ENCODE measurements at places on chromosomes 5 and 9.

GRCh38 chr5:163565492-163565891 lies 60.1 kb downstream of the MAT2B start:
- DNase-seq = no peak

GRCh38 chr9:131534721-131535237 lies 3.7 kb upstream of the UCK1 start:
- DNase-seq = no peak

GRCh38 chr5:142816531-142817430 lies 46.6 kb downstream of the ARHGAP26 start:
- DNase-seq = no peak

DNA sequence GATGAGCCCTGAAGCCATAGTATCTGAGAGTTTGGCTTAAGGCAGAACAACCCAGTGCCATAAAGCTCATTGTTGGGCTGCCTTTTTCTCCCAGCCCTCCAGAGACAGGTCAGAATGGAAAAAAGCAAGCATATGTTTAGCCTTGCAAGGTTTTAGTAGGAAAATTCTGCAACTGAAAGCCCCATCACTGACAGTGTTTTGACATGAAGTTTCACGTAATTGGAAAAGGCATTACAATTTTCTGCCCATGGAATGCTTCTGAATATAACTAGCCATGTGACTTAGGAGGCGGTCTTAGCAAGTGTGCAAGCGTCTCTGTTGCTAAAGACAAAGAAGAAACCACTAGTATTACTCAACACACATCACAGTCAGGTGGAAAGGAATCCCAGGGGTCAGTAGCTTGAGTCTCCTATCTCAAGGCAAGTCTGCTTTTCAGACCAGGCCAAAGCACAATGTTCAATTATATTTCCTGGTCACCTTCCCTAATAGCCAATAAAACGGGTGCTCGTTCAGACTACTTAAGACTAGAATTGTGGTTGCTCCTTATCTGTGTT lies 117.6 kb downstream of the CARTPT start:
- no peak for DNase-seq

DNA sequence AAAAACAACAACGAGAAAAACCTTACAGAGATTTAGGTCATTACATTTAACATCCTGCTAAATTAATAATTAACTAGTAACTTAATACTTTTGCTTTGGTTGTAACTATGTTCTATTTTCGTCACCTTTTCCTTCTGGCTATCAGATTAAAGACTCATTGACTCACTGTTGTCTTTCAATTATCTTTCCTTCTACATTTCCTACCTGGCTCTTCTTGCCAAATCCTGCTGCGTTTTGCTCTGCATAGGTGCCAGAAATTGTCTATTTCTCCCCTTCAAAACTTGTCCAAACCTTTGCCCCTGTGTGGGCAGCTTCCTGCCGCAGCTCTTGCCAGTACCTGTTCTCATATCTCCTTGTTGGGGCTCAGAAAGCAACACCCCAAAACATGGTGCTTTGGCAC lies 235.5 kb upstream of the ZNF608 start:
- no peak for DNase-seq

- no peak for DNase-seq
Observed at GRCh38 chr5:107011605-107012004, 659.1 kb downstream of the EFNA5 start.

DNA sequence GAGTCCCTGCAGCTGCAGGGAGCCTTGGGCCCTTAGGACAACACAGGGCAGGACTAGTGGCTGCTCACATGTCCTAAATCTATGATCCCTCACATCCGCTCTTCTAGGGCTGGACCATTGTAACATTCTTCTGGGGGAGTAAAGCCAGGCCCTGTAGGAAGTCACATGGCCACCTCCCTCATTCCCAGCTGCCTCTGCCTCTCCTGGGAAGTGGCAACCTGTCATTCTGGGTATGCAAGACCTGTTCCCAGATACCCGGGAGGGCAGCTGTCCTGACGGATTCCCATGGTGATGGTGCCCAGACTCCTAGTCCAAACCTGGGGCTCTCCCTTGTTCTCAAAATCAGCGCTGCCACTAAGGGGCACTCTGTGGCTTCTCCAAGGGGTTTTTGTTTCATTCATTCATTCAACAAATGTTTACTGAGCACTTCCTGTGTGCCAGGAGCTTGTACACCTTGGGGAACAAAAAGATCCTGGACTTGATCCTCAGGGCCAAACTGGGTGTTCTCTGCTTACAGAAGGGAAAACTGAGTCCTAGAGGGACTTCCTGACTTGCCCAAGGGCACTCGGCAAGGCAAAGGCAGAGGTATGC lies 85.6 kb downstream of the PSD2 start:
- no peak for DNase-seq

DNA sequence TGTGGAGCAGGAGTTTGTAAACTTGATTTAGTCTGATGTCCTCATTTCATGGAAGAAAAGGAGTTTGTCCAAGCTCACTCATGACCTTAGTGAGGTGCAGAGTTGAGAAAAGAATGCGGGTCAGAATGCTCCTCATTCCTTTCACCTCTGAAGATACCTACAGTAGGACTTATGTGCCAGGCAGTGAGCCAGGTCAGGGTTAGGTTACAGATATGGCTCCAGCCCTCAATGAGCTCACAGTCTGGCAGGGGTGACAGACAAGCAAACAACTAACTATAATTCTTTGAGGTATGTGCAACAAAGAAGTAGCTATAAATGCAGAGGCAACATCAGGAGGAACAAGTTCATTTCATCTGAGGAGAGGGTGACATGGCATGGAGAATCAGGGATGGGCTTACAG lies 102.5 kb downstream of the SPATA31D1 start:
- no peak for DNase-seq

DNA sequence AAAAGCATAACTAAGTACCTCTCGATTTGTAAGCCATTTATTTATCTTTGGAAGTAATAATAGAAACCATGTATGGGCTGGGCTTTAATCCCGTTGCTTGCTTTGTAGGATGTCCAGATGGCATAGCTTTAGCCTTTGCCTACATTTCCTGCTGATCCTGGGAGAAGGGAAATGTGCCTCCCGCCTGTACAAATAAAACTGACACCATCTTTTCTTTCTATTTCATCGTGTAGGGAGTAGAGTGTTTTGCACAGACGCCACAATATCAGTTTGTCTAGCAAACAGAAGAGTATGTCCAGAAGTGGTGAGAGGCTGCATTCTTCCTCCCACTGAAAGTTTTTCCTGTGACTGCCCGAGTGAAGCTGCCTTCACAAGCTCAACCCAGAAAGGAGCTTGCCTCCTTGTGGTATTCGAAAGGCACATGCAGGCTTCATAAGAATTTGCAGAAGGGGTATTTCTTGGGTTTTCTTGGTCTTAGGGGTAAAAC lies 24.7 kb upstream of the TJP2 start:
- no peak for DNase-seq

DNA sequence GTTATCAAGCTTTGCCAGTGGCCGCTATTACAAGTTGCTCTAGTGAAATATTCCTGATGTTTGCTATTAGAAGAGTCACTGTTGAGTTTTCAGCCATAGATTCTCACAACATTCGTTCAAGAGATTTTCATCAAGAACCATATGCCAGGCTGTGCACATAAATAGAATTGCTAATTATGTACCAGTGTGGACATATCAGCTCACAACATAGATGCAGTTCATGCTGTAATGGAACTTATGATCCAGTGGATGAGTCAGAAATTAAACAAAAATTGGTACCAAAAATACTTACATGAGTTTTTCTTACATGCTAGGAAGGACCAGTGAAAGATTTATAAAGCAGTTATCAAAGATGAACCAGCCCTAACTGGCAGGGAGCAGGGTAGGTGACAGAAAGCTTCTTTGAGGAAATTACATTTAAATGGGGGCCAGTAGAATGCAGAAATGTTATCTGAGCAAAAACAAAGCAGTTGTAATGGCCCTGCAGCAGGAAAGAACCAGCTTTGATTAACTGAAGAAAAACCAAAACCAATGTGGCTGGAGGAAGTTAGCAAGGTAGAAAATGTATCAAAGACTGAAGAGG lies 404.2 kb downstream of the DNAH5 start:
- DNase-seq = no peak
